Cortex of kidney (tissue), 1 donor: ENCODE measurements at places on chromosomes 6 and 20.

- no peak for DNase-seq
These were observed 102.7 kb downstream of the FIG4 start for GRCh38 chr6:109793792-109794191.

DNA sequence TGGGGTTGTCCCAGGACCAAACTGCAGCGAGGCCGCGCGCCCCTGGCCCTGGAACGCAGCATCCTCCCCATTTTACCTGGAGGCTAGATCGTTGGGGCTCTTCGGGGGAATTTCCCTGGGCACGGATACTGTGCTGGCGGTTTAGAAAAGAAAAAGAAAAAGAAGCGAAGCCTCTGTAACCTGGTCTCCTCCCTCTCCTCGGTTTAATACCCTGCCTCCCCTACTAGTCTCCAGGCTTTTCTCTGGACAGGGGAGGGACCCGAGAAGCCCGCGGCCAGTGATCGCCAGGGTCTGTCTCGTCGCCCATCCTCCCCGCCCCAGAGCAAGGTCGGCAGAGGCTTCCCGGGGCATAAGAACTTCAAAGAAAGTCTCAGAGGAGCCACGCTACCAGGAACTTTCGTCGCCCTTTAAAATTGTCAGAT is 6.1 kb upstream of the LAMP5 start:
- no peak for DNase-seq

GRCh38 chr20:57562541-57563465 is 1.9 kb downstream of the PCK1 start:
- no peak for DNase-seq

DNA sequence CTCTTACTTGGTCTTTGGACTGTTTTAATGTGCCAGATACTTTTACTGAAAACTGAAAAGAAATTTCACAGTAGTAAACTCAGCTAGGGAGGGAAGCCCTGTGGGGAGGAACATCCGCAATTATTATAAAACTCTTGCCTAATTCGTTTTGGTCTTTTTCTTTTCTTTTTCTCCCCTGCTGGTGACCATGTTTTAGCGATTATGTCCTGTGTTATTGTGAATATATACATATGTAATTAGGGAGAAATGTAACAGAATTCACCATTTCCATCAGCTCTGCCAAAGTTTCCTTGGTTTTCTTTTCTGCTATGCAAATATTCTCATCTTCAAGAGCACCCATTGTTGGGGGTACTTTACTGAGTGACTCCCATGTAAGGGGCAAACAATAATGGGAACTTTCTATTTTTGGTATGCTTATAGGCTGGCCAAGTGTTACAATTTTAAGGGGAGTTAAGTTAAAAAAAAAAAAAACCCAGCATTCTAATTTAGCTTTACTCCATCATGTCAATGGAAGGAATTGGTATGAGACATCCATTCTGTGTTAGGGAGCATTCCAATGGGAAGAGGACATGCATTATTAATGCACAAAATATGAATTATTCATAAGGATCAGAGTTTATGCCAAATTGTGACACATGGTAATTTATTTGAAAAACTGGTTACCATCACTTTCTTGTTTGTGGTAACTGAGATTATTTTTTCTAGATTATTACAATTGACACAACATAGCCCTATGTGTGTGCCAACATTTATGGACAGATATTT is 2.0 kb downstream of the DOK5 start:
- no peak for DNase-seq

DNA sequence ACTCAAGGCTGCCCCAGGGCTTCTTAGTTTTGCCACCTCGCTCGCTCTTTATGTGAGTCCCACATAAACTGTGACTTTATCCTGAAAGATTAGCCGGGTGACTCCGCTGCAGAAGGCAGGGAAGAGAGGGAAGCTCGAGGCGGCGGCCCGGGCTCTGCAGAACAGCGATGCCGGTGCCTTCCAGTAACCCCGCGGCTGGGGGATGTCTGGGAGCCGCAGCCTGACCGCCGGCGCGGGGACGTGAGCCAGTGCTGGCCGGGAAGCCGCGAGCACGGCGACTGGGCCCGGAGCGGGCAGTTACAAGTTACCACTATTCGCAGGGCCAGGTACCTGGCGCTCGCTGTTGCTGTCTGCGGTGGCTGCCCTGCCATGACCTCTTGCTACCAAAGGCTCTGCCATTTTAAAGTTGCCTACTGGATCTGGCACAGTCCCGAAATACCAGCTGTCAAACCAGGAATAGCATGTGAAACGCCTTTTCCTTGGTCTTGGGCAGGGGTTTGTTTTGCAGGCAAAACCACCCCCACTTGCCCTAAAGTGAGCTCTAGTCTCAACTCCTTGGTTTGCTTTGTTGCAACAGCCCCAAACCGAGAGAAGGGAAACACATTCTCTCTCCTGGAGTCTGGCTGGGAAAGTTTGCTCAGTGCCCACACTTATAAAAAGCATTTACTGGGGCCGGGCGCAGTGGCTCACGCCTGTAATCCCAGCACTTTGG is 124.0 kb upstream of the SLC2A12 start:
- DNase-seq: no peak
